ENCODE measurements at places on chromosomes 7 and 10.

- DNase-seq, result no peak
These were observed 139.0 kb downstream of the SEPTIN14 start for GRCh38 chr7:55723621-55723941.

DNA sequence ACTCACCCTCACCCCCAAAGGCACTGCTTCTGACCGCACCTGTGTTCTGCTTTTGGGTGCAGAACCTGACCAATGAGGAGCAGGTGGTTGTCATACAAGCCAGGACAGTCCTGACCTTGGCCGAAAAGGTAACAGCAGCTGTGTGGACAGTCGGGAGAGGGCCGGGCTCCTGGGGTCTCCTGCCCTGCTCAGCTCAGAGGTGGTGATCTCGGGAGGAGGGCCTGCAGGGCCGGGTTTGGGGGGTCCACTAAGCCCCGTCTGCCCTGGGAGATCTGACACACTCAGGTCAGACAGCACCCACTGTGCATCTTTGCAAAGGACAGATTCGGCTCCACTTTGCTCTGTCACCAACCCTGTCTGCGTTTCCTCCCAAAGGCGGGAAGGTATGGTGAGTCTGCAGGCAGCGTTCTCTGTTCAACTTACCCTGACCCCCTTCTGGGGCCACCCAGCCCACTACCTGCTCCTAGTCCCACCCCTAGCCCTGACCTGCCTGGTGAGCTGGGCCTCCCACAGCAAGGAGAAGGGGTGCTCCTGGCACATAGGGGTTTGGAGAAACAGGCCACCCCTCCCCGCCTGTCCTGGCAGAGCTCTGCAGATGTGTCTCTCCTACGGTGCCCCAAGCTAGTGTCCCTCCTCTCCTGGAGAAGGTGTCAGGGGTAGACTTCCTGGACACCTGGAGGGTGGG is 33.7 kb upstream of the DPYSL4 start:
- no peak for DNase-seq

GRCh38 chr7:155211761-155212160 is 85.9 kb upstream of the INSIG1 start:
- no peak for DNase-seq

GRCh38 chr7:17408245-17408903 is 109.9 kb downstream of the AHR start:
- no peak for DNase-seq

GRCh38 chr7:22319424-22320403 is 37.2 kb downstream of the RAPGEF5 start:
- no peak for DNase-seq

DNA sequence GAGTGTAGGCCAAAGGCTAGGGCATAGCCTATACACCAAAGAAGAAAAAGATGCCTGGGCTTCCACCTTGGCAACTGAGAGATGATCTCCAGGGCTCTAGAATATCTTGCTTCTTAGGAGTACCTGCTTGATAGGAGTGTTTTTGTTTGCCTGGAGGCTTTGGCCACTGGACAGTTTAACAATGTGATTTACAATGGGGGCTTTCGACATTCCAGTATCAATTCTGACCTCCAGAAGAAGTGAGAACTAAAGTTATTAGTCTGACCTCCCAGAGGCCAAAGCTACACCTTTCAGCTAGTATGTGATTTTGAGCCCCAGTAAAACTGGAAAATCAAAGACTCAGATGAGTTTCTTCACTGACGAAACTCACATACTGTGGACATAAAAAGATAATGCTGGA is 96.1 kb downstream of the JMJD1C start:
- no peak for DNase-seq

DNA sequence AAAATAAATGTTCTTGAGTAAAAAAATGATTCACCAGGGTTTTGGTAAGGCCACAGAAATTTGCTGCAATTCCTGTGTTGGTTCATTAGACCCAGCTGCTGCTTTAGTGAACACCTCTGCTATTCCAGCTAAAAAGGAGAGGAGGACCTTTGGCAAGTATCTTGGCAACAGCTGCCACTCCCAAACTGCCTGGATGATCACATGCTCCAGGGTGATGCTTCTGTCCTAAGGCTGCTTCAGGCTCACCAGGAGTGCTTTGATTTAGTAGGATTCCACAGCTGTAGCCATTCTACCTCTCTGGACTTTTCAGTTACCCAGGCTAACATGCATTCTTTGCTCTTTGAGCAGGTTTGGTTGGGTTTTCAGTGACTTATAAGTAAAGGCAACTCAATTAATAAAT is 82.6 kb upstream of the NPVF start:
- DNase-seq, result no peak

DNA sequence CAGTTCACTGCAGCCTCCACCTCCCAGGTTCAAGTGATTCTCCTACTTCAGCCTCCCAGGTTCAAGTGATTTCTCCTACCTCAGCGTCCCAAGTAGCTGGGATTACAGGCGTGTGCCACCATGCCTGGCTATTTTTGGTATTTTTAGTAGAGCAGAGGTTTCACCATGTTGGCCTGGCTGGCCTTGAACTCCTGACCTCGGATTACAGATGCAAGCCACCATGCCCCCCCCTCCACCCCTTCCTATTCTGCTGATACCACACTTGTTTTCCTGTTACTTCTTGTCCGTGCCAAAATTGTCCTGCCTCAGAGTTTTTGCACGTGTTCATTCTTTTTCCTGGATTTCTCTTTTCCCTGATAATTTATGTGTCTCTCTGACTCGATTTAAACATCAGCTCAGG is 62.5 kb downstream of the R3HCC1L start:
- no peak for DNase-seq

GRCh38 chr10:92081641-92082040 is 158.1 kb downstream of the BTAF1 start:
- DNase-seq, result no peak

- DNase-seq, result no peak
These were observed 163.9 kb downstream of the JCAD start for GRCh38 chr10:29895456-29895855.

- no peak for DNase-seq
These were observed 272.4 kb upstream of the LRGUK start for GRCh38 chr7:133854739-133855138.

DNA sequence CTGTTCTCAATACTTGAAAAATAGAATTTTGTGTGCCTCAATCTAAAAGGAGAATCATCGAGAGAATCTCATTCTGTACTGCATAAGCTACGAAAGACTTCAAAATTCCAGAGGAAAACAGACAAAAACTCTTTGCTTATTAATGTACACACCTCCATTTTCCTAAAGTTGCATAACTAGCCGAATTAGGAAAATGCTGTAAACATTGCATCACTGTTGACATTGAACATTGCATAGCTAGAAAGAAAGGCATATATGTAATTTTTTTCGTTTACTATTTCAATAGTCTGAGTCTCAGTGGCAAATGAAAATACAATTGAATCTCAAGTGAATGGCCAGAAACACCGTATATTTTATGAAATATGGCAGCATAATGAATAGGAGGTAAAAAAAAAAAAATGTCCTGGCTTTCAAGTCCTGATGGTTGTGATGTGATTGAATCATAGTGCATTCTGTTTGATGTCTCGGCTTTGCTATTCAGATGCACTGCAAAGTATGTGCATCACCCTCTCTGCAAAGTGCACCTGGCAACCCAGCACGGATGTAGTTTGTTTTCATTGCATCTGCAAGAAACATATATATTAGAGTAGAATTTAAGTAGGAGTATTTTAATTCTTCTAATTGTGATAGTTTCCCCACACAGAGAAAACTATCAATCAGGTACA is 196.7 kb downstream of the VTI1A start:
- DNase-seq, result no peak

DNA sequence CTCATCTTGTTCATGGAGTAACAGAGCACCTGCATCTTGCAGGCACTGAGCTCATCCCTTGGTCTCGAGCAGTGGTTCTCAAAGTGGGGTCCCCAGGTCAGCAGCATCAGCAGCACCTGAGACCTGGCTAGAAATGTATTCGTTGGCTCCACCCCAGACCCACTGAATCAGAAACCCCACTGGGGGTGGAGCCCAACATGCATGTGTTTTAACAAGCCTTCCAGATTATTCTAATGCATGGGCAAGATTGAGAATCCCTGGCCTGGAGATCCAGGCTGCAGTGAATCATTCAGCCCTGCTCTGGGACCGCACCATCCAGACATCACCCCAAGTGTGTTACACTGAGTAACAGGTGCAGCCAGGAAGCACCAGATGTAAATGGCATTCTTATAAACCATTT is 85.1 kb upstream of the PPIF start:
- no peak for DNase-seq

DNA sequence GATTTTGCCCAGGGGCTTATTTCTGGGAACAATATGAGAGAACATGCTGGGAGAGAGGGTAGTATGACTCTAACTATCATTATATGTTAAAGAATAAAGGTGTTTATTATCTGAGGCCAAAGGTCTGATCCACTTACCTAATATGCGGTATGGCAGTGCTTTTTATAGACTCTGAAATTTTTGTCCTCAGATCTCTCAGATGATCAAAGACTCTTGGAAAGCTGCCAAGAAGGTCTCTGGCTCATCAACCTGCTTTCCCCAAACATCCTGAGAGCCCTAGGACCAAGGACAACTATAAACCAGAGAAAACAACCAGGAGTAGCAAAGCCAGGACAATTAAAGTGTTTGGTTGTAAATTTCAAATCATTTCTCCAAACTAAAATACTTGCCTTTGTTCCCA is 255.7 kb upstream of the LRRN3 start:
- DNase-seq, result no peak
